Hepatocyte (in vitro differentiated cells): ENCODE measurements at places on chromosomes 6 and 20. TPM values are rescaled to one million over a fixed set of nuclear protein-coding genes. Genes with fewer than 3 reads are reported as not detected.

DNA sequence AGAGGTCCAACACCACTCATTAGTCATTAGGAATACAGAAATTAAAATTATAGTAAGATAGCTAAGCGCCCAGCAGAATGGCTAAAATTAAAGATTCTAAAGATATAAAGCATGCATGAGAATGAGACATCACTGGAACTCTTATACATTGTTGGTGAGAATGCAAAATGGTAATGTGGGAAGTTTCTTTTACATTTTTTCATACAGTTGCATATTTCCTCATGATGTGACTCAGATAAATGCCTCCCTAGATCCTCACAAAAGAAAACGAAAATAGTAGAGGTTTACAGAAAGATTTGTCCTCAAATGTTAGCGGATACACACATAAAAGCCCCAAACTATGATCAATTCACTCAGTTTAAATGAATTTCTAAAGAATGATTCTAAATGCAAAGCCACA is 633.7 kb upstream of the GJE1 start:
- no peak for DNase-seq

GRCh38 chr6:43334466-43335095 is 26.0 kb upstream of the CRIP3 start:
- DNase-seq: peak; percentile 67

The GRM1 gene
- total RNA-seq: 0.08 and 0.17 TPM in 2 replicates

DNA sequence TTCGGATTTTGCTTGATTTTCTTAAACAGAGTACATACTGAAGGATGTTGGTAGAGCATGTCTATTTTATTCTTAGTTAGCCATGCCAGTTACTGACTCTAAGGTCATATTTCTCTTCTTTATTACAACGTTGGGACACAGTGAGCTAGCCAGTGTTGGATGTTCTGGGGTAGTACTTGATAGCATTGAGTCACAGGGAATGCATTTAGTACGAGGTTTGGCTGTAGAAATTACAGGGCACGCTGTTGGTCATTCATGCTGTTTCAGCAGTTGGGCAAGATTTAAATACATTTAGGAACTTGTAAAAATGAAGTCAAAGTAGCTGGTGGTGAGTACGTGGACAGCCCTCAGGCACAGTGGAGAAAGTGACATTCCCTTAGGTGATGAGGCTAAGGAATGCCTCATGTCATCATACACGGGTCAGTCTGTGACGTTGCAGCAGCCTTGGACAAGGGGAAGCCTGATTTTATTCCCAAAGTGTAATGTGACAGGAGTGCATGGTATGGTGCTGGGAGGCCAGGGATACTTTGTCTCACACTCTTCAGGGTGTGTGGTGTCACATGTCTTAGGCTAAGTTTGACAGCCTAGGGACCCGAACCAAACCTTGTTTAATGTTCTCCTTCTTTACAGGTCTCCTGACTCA is 57.7 kb upstream of the SLC22A1 start:
- DNase-seq: no peak

GRCh38 chr6:127900935-127901334 is at the start of gene THEMIS:
TSS of gene THEMIS (minus strand) at chr6:127901058. CDS start at chr6:127900932, 126 bp downstream.
- DNase-seq: no peak

The KLC4 gene
- 73.4 and 73.5 TPM in 2 replicates for total RNA-seq

- no peak for DNase-seq
Observed at GRCh38 chr6:130159956-130160355, 62.8 kb downstream of the SAMD3 start.

The C6orf58 gene
- total RNA-seq: 0.12 TPM in 1 of 2 replicates, not detected in the other

GRCh38 chr20:15627501-15627903 is 945.7 kb downstream of the KIF16B start:
- DNase-seq: no peak

The FOXC1 gene
- total RNA-seq: 1.1 and 1.2 TPM in 2 replicates

The SIGLEC1 gene
- total RNA-seq: 0.16 and 0.23 TPM in 2 replicates

DNA sequence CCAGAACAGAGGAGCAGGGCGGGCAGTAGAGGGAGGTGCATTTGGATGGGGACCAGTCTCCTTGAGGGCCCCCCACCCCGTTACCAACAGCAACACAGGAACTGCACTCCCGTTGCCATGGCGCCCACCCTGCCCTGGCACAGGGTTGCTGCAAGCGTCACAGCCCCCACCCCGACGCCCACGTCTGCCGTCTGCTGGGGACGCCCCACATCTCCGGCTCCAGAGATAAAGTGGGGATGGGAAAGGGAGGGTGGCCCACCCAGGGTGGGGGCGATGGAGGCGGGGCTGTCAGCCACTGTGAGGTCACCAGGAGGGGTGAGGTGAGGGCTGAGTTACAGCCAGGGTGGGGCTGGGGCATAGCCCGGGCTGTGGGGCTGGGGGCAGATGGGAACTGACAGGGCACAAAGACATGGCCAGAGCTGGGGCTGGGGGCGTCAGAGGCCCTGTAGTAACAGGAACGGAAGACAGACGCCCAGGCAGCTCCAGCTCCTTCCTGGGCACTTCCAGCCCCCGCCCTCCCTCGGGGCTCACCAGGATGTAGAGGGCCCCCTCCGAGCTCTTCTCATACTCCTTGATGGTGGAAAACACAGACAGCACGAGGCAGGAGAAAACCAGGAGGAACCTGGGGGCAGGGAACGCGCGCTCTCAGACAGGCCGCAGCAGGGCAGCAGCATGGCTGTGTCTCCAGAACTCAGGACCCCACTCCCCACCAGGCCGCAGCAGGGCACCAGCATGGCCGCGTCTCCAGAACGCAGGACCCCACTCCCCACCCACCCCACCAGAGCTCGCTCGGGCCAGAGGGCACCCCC is 26.0 kb downstream of the KCNQ2 start:
- DNase-seq: peak; percentile 30

GRCh38 chr6:137659871-137660270 is 165.7 kb upstream of the OLIG3 start:
- no peak for DNase-seq
